ENCODE measurements at places on chromosomes 7 and 10.

GRCh38 chr10:99382176-99382575 lies 48.2 kb downstream of the GOT1 start:
- DNase-seq: no peak

- no peak for DNase-seq
Measured at GRCh38 chr7:58087536-58088190, 637.7 kb downstream of the ZNF716 start.

DNA sequence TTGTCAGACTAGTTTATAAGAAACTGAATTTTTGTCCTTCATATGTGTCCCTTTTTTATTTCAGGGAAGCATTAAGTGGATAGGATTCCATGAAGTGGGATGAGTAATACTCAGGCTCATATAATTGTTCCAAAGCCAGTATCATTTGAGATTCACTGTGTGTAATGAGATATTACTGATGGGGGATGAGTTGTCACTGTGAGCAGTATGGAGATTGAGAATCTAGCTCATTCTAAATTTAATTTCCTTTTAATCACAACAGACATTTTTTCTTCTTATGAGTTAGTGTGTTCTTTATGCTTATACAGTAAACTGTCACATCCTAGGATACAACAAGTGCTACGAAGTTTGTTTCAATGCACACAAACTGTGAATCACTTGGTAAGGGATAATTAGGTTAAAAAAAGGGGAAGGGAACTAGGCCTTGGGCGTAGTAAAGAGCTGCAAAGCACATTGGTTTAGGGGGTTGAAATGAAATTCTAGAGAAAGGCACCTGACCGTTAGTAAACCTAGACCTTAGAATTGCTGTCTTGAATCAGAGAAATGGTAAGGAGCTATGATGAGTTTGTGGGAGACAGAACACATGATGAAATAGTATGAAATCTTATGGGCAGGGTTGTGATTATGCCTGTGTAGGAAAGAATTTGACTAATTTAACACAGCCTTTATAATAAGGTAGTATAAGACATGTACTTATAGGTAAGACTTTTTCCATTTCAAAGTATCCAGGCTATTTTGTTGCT lies 153.4 kb downstream of the MLLT10 start:
- DNase-seq: no peak

DNA sequence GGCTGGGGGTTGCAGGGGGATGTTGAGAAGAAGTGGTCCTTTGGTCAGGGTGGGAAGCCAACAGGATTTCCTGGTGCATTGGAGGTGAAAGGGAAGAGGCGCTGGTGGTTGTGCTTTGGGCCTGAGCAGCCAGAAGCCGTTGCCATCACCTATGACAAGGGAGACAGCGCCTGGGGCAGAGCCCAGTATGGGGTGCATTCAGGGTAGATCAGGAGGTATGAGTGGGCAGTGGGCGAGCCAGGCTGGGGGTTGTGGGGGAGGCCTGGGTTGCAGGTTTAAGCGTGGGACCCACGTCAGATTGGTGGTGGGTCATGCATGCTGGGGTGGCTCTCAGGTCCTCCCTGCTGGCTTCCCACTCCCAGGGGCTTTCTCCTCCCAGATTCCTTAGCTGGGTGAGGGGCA lies 6.3 kb upstream of the PILRB start:
- DNase-seq: no peak

DNA sequence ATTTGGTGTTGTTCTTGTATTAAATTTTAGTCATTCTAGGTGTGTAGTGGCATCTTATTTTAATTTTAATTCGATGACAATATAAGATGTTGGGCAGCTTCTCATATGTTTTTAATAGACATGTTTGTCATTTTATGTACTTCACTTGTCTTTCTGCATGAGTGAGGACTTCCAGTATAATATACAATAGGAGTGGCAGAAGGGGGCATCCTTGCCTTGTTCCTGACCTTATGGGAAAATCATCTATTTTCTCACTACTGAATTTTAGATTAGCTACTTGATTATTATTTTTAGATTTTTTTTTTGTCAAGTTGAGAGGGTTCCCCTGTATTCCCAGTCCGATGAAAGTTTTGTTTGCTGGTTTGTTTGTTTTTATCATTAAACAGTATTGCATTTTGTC lies 495.2 kb upstream of the GRM3 start:
- no peak for DNase-seq

- DNase-seq: no peak
Measured at GRCh38 chr7:41942468-41943093, 239.7 kb upstream of the INHBA start.

GRCh38 chr10:71184421-71184820 lies 27.9 kb upstream of the UNC5B start:
- DNase-seq: no peak

DNA sequence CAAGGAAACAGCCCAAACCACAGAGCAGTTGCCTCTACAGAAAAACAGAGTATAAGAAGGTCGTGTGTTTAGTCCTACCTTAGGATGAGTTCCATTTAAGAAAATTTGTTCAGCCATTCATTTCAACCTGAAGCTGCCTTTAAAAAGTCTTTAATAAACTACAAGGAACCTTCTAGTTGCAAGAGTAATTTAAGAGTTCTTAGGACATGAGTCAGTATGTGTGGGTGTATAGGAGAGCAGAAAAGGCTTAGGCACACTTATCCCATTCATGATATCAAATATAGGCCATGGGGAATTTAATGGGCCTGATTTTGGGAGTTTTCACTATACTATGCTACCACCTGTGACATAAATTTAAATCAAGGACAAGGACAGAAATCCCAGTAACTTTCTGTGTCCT lies 496.8 kb downstream of the TFEC start:
- no peak for DNase-seq

- no peak for DNase-seq
Measured at GRCh38 chr10:97843281-97843671, 6.4 kb upstream of the GOLGA7B start.

DNA sequence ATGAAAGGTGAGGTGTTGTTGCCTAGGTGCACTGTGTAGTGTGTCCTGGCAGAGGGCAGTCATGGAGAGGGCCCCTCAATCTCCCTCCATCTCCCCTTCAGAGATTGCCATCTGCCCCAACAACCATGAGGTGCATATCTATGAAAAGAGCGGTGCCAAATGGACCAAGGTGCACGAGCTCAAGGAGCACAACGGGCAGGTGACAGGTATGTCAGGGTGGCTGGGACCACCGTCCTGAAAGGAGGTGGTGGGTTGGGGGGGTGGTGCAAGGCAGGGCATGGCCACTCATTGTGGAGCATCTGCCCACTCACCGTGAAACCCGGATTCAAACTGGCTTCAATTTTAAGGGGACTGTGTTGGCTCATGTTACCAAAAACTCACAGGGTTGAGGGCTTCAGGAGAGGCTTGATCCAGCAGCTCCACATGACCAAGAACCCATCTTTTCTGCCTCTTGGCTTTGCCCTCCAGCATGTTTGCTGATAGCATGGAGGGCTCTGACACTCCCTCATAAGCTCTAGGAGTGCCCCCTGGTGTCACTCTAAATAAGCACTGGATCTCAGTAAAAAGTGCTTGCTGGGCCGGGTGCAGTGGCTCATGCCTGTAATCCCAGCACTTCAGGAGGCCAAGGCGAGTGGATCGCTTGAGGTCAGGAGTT lies 12.2 kb downstream of the ARPC1B start:
- DNase-seq: no peak

DNA sequence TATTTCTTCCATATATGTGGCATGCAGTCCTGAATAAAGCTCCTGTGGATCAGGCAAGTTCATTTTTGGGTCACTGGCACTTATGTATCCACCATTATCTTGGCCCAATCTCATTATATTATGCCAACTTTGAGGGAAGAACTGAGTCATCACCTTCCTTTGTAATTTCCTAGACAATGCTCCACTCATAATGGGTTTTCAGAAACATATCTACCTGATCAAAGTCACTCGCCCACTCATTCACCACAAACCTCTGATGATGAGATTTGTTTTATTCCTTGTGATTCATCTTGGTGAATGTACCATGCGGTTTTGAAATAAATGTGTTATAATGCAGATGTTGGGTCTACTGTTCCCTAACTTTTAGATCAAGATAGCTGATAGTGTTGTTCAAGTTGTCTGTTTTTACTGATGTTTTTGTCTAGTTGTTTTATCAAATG lies 525.8 kb downstream of the KIF20B start:
- DNase-seq: no peak

- DNase-seq: no peak
Measured at GRCh38 chr7:87223666-87224065, 4.1 kb upstream of the TMEM243 start.

DNA sequence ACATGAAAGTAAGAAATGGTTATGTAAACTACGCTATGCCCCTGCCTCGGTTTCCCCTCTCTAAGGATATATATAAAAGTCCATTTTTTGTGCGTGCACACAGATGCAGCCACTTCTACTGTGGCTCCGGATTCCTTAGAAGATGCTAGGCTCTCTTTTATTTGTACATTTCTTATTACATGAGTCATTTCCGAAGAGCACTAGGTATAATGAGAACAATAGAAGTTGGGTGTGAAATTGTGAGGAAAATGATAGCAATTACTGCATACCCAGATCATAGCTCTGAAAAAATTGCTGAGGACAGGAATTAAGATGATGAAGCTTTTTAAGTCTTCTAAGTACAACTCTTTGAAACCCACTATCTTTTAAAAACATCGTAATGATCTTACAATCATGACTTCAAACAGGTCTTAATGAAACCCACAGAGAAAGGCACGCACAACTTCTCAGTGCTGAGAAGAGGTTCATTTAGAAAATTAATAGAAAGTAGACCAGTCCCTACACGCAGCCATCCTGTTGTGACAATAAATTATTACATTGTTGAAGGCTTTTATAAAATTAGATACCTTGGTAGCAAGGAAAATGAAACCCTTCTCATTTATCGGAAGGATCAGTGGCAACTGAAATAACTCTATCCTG lies 96.2 kb upstream of the FGFR2 start:
- DNase-seq: no peak

DNA sequence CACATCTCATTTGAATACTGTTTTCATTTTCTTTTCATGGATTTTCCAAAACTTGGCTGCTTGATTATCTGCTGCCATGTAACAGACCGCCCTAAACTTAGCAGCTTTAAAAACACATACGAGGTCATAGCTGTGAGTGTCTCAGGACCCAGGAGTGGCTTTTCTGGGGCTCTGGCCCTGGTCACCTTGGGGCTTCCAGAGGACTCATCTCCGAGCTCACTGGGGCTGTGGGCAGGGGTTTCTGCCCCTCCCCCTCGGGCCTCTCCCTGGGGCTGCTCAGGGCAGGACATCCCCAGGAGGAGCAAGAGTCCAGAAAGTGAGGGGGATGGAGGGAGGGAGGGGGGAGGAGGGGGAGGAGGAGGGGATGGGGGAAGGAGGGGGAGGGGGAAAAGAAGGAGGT lies 77.0 kb downstream of the NKX6-2 start:
- DNase-seq: peak; percentile 56

DNA sequence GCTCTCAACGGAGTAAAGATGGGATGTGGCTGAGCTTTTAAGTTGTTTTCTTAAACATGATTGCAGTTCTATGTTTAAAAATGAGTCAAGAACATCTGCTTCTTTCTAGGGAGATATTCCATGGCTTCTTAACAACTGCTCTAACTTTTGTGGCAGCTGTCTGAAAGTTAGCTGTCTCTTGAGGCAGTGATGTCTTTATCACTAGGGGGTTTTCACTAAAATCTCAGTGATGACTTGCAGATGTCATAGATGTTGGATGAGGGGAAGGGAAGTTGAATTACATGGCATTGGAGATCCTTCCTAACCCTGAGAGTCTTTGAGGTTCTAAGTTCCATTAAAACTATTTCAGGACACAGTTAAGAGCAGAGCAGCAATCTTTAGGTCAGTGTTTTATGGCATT lies 43.5 kb downstream of the PRKG1 start:
- no peak for DNase-seq

DNA sequence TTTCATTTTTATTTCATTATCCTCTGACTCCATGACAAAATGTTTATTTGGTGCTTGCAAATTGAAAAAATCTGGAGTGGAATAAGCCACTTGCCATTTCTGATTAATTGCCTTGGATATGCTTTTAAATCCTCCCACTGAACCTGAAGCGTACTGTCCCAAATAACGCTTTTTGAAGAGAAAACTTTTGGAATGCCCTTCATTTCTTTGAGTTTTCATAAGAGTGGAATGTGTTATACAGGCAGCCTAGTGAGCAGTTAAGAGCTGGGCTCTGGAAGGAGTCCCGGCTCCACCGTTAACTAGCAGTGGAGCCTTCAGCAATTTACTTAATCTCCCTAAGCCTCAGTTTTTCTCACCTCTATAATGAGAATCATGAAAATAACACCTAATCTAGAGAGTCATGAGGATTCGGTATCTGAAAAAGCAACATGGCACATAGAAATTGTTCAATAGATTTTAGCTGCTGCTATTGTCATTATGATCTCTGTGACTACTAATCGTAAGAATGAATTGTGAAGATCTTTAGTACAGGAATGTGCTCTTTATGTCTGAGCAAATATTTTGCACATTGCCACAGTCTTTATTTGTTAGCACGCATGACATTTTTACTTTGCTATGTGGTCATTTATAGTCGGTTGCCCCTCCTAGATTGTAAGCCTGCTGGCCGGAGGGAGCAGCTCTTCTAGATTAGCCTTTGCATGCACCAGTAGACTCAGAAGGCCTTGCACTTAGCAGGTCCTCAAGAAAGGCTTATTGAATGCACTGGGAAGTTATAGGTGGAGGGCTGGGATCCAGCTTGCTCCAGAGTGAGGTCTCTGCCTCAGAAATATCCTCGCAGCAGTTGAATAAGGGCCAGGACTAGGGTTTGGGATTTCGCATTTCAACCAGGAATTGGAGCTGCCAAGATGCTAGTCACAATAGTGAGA lies 59.4 kb downstream of the PLCE1 start:
- no peak for DNase-seq

DNA sequence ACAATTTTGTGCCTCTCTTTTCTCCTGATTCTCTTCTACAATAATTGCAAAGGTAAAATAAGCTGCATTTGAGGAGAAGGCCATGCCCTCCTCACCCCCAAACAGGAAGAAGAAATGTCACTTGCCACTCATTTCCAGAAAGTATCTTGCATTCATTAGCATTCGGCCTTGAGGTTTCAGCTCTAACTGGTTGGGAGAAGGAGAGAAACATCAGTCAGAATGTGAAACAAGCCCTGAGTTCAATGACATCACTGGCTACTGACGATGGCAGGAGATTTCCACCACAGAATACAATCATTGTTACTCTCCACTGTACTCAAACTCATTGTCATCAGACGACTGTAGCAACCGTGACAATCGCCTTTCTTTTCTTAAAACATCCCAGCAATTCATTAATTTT lies 72.8 kb downstream of the PRKCQ start:
- no peak for DNase-seq

- no peak for DNase-seq
Measured at GRCh38 chr7:96023387-96023786, 251.0 kb downstream of the DYNC1I1 start.

DNA sequence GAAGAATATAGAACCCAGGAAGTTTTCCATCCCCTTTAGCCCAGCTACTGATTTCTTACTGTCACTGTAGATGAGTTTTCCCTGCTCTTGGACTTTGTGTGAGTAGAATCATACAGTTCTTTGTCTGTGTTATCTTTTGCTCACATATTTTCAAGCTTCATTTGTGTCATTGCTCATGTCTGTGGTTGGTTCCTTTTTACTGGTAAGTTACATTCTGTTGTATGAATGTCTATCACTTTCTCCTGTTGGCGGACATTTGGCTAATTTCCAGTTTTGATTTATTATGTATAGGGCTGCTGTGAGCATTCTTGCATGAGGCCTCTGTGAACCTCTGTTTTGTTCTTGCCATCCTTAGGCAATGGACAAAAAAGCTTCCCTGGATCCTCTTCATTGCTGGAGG lies 5.3 kb downstream of the GLRX3 start:
- no peak for DNase-seq

- DNase-seq: no peak
Measured at GRCh38 chr7:75987026-75987804, 7.2 kb downstream of the TMEM120A start.

- DNase-seq: no peak
Measured at GRCh38 chr10:11898372-11899066, 75.4 kb downstream of the PROSER2 start.

- no peak for DNase-seq
Measured at GRCh38 chr10:804191-804781, 114.8 kb upstream of the DIP2C start.

Measured in type B pancreatic cell (in vitro differentiated cells).